Femur (tissue), 1 donor: ENCODE measurements at places on chromosomes 3 and 15.

- no peak for DNase-seq
These were observed 200.5 kb downstream of the ITPR1 start for GRCh38 chr3:4693620-4694019.

GRCh38 chr15:53974121-53974520, 4.1 kb upstream of the UNC13C start:
- no peak for DNase-seq

DNA sequence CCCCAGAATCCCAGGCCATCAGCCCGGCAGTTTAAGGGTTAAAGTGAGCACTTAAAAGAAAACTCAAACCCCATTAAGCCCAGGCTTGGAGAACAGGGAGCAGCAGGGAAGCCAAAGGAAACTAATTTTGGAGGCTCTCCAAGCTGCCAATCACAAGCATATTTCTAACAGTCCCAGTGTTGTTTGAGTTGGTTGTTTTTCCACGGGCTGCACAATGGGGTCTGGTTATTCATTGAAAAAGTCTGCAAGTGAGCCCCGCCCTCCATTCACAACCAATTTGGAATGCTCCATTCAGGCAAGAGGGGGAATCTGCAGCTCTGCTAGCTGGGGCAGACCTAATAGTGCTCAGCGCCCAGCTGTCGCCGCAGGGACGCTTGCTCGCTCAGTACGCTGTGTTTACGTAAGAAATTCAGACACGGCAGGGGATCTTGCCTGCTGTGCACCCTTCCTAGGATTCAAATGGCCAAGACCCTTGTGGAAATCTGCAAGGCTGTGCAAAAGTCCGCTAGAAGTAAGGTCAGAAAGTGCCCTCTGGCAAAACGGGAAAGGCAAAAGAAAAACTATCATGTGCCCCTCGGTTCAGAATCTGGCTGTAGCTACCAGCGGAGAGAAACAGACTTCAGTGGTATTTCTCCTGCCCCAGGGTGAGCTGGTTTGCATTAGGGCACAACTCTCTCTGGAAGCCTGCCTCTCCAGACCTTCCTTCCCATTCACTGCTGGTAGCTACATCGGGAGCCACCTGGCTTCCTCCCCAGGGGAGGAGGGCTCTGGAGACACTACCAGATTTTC, 11.0 kb downstream of the ETV5 start:
- DNase-seq, result peak; percentile 87

- DNase-seq, result no peak
These were observed 66.0 kb downstream of the VPS13C start for GRCh38 chr15:61994216-61994615.

DNA sequence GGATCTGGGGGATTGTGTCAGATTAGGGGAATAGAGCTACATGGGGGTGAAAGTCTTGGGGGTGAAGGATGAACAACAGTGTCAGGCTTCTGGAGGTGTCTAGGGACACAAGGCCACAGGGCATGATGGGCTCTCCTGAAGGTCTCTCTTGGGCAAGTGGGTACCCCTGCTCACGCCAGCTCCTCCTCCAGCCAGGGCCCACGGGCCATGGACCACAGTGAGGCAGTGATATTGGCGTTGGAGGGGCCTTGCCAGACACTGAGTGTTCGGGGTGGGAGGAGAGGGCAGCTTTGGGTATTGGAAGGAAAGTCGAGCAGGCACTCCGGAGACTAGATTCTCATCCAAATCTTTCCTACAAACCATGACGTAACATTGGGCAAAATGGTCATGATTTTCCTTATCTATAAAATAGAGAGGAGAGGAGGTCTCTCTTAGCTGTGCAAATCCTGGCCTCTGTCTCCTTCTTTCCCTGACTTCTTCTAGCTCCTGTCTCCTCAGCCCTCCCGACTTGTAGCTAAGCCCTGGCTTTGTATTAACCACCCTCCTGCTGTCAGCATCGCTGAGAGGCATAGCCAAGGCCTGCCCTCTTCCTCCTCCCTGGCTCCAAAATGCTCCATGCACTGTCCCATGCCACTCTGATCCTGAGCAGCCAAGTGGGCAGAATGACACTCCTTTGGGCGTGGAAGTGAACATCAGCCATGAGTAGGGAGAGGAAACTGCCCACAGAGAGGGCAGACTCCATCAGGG, 24.0 kb upstream of the SRP14 start:
- DNase-seq, result no peak
